ENCODE measurements at places on chromosomes 7 and 10.
A peak's percentile ranks its signal among the peaks of the same experiment; 100 is the strongest.

DNA sequence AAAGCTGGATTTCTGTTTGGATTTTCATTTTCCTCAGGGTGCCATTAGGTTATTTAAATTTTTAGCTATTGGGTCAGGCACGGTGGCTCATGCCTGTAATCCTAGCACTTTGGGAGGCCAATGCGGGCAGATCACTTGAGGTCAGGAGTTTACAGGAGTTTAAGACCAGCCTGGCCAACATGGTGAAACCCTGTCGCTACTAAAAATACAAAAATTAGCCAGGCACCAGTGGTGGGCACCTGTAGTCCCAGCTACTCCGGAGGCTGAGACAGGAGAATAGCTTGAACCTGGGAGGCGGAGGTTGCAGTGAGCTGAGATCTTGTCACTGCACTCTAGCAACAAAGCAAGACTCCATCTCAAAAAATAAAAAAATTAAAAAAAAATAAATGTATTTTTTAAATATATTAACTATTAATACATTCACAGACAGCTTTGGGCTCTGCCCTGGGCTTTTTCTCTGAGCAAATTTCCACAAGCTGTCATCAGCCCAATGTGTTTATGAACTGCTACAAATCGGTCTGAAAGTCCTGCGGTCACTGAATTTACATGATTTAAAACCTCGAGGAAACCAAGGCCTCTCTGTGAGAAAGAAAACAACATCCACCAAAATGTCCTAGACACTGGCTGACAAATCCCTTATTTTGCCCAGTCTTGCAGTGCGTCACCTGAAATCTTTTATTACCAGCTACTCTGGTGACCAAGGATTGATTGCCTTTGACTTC is 19.2 kb upstream of the PLEKHS1 start:
- DNase-seq = no peak

GRCh38 chr10:11344550-11344949 is 266.9 kb downstream of the USP6NL start:
- no peak for DNase-seq

DNA sequence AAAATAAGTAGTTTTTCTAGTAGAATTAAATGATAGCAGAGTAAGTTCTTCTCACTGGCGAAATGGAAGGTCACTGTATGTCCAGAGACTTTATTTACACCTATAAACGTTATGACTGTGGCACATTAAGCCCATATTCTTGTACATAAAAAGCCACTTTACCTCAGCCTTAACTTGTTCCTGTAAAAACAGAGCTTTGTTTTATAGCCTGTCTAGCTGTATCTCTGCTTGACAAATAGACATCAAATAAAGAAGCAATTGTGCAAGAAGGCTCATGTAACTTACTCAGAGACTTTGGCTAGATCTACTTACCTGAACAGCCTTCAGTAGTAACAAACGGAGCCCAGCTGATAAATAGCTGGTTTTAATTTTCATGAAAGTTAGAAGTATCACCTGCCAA is 324.1 kb upstream of the BMPER start:
- no peak for DNase-seq

DNA sequence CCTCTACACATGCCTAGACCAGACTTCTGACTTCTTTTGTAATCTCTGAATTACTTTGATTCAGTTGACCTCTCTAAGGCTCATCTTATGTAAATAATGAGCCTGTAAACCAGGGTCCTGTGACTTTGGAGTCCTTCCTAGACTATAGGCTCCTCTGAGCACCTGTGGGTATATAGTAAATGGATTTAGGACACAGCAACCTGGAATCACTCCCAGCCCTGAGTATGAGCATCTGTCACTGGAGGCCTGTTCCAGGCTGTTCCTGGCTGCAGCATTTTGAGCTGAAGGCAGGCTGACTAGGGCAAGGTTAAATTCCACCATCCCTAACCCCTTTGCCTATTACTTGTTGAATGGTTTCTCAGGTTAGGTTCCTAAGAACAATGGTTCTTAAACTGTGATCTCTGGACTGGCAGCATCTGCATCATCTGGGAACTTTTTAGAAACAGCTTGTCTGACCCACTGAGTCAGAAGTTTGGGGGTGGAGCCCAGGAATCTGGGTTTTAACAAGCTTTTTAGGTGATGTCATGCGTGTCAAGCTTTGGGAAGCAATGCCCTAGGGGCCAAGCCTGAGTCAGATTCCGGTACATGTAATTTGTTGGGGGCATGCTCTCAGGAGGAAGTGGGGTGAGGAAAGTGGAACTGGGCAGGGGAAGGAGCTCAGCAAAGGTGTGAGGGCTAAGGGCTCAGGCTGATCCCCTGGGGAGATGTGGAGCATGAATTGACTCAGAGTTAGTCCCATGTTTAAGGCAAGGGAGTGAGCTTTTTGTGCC is 28.2 kb downstream of the MINDY4 start:
- no peak for DNase-seq

GRCh38 chr10:14617852-14618251 is 156.8 kb downstream of the FAM107B start:
- no peak for DNase-seq

GRCh38 chr10:109281347-109281746 is 642.0 kb downstream of the XPNPEP1 start:
- DNase-seq = no peak

DNA sequence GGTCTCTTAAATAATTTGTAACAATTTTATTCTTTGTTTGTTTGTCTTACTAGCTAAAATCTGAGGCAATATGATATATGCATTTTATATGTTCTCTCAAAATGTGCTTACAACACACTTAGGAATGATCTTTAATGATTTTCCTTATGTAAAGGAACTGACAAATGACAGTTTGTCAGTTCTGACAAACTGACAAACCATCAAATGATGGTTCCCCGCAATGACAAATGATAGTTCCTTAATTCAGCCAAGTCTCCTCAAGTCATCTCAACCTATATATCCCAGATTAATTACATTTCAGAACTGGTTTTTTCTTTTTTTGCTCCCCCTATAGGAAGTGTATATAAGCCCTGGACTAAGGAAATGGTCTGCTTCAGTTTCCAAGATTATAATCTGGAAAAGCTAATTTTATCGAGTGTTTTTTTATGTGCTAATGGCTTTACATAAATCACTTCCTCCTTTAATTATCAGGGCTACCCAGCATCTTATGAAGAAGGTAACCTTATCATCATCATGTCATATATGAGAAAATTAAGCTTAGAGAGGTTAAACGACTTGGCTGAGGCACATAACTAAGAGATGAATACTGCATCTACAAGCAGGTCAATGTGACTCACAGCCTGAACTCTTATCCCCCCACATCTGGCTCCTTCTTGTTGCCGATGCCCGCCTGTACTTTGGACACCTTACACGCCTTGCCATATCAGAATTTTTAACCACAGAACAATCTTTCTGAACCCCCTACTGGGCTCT is 75.1 kb downstream of the RELN start:
- DNase-seq = no peak

GRCh38 chr10:31118556-31118955 is 86.9 kb upstream of the ZNF438 start:
- DNase-seq = no peak

- DNase-seq = peak; percentile 49
Observed at GRCh38 chr7:51067757-51068156, 248.9 kb downstream of the COBL start.

- no peak for DNase-seq
Observed at GRCh38 chr7:106783286-106783685, 81.8 kb upstream of the PIK3CG start.

DNA sequence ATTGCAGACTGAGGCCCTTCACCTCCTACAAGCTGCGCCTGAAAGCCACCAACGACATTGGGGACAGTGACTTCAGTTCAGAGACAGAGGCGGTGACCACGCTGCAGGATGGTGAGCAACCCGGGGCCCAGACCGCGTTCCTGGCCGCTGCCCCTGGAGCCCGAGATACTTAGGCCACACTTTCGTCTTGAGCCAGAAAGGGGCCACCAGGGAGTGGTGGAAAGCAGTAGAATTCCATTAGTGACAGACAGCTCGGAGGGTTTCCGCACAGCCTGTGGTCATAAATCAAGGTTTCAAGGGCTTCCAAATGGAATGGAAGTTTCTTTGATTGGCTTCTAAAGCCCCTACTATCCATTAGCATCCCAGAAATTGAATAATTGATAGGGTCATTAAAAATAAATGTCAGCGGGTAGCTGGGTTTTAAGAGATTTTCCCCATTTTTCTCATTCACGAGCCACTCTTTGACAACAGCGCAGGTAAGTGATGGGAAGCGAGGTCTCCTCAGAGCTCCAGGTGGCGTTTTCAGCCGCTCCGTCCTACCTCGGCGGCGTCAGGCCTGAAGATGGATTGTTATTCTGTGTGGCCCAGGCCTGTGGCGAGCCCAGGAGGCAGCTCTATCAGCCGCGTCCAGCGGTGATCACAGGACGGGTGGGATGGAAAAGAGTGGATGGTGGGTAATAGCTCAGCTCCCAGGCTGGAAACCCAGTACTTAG is 523.5 kb upstream of the FOXK1 start:
- DNase-seq = no peak

DNA sequence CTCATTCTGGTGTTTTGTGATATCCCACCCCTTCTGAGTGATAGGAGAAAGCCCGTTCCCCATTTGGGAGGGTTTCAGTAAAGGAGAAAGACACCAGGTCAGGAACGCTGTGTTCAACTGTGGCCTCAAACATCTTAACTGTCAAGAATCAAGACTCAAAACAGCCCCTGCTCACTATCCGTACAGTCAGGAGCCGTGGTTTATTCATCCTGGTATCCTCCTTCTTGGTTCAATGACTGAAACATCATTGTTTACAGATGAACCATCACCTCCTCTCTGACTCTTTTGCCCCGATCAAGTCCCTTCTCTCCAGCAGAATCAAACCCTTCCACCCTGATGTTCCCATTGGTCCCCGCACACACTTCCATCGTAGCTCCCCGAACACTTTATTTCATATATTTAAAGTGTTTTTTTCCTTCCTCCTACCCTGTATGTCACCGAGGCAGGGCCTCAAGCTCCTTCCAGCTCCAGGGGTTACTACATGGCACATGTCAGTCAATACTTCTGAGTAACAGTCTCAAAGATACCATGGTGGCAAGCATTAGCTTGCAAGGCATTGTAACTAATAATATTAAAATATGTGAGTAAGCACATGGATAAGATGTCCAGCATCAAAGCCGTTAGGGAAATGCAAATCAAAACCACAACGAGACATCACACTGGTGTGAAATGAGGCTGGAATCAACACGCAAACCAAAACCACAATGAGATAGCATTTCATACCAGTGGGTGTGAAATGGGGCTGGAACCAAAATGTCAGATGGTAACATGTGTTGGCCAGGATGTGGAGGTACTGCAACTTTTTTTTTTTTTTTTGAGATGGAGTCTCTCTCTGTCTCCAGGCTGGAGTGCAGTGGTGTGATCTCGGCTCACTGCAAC is 124.7 kb upstream of the C1QL3 start:
- DNase-seq = no peak

DNA sequence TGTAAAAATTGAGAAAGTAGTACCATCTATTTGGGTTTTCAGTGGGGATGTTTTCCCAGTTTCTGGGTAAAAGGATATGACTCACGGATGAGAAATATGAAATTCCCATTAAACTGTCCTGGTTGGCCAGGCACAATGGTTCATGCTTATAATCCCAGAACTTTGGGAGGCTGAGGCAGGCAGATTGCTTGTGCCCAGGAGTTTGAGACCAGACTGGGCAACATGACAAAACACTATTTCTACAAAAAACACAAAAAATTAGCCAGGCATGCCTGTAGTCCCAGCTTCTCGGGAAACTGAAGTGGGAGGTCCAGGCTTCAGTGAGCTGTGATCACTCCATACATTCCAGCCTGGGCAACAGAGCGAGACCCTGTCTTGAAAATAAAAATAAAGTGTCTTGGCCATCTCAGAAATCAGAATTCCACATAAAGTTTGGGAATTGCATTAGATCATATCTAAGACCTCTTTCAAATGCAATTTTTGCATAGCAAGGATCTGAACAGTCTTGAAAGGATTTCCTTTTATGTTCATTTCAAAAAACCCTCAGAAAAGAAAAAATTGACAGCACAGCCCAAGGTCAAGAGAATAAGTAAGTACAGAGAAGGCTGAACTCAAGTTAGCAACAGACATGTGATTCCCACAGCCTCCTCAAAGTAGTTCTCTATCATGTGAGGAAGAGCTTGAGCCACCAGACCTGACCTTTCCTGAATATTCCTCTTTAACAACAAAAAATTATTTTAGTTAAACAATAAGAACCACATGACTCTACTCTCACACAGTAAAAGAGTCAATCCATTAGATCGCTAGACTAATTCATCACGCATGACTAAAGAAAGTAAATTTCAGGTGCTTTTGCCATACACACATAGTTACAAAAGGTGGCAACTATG is 141.5 kb upstream of the CAV2 start:
- DNase-seq = no peak

DNA sequence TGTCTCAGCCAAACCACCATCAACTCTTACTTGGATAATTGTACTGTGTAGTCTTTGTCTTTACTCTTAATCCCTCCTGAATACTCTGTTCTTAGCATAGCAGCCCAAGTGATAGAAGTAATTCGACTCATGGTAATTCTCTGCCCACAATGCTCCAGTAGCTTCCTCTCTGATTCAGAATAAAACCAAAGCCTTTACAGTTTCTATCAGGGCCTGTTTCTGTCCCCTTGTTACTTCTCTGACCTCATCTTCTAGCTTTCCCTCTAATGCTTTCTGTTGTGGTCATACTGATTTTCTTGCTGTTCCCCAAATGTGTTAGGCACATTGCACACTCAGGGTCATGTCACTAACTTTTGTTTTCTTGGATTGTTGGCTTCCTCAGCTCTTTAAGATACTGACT is 8.0 kb downstream of the ZNF518A start:
- no peak for DNase-seq

GRCh38 chr10:119306514-119306951 is 99.2 kb downstream of the GRK5 start:
- DNase-seq = peak; percentile 80

- no peak for DNase-seq
Observed at GRCh38 chr7:149252378-149252777, 9.6 kb upstream of the ZNF783 start.

DNA sequence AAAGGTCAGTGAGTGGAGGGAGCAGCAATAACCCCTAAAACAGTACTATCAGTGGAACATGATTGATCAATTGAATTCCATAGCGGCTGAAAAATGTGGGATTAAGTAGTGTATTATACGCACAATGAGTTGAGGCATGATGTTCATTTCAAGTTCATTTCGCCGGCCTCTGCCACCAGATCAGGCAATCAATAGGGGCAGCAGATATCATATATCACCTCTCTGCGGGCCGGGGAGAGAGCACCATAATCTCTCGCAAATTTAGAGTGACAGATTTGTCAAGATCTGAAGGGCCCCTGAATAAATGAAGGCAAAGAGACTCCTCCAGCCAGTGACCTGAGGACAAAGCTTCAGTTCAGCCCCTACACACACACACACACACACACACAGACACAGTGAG is 58.5 kb downstream of the PAX2 start:
- DNase-seq = no peak

- no peak for DNase-seq
Observed at GRCh38 chr7:24917510-24918239, 62.3 kb downstream of the OSBPL3 start.

DNA sequence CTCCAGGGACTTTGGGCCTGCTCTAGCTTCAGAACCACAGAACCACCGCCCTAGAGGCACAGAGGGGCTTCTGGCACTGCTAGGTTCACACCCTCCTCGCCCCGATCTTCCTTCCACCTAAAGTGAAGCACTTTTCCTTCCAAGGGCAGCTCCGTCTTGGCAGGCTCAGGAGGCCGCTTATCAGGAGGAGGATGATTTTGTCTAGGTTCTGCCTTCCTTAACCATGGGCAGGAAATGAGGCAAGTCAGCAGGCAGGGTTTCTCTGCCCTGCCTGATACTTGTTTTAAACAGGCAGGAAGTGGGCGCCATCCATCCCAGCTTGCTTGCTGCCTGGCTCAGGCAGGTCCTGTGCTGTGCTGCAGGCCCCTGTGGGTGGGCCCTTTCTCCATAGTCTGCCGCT is 8.3 kb upstream of the ATP6V0E2 start:
- peak; percentile 75 for DNase-seq

All from activated T-cell treated with anti-CD3 and anti-CD28 coated beads, Interleukin-2, amount 50 U/mL, for 24 hours (primary cell).